ENCODE measurements at places on chromosomes 6 and 20.

DNA sequence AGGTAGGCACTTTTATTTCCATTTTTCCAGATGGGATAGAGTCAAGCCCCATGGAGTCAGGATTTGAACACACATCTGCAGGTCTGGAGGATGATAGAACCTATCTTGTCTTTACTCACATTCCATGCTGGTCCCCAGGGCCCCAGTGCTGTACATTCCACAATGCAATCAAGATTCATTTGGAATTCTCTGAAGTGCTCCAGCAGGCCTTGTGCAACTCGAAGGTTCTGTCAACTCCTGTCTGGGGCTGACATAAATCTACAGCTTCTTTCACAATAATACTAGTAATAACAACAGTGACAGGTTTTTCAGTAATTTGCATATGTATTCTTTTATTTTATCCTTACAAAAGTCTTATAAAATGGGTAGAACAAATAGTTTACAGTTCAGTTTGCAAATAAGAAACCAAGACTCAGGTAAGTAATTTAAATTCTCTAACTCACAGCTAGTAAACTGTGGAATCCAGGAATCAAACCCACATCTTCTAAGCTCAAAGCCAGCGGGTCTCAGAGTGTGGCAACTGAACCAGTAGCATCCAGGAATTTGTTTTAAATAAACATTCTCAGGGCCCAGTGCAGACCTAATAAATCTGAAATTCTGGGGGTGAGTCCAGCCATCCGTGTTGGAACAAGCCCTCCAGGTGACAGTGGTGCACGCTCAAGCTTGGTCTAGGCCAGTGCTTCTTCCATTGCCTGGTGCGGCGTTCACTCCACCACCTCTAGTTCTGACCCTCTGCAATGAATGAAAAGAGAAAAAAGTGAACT is 137.0 kb upstream of the TNFAIP3 start:
- no peaks in the 10 kb centered on the region for H3K4me1 ChIP-seq
- no peak overlapping the region for H3K27ac ChIP-seq
- H3K27me3 ChIP-seq, result no peaks in the 10 kb centered on the region
- no peaks in the 10 kb centered on the region for H3K36me3 ChIP-seq

- H3K4me3 ChIP-seq, result no peak overlapping the region
- H3K36me3 ChIP-seq, result no peaks in the 10 kb centered on the region
- no peak for DNase-seq
- no peaks in the 10 kb centered on the region for H3K4me1 ChIP-seq
Observed at GRCh38 chr6:37238381-37238780, 19.2 kb upstream of the TBC1D22B start.

DNA sequence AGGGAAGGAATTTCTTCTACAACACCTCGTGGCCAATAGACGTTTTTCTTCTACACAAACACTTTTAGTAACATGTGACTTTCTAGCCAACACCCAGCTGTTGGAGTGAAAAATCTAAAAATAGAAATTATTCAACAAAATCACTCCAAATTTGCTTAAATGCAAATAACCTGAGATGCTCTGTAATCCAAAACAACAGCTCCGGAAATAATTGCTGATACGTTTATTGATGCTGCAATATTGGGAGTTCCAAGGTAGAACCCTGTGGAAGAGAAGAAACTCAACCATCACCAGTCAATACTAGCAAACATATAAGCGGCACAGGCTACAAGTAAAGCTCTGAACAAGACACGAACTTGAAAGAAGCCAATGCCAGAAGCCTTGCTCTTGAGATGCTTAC is 230.6 kb downstream of the ALDH8A1 start:
- no peaks in the 10 kb centered on the region for H3K36me3 ChIP-seq
- H3K27me3 ChIP-seq, result peaks cover 3% of the 10 kb centered on the region
- H3K4me3 ChIP-seq, result no peak overlapping the region
- no peak for DNase-seq
- H3K27ac ChIP-seq, result no peak overlapping the region

- H3K4me1 ChIP-seq, result peaks cover 2% of the 10 kb centered on the region
- no peak for DNase-seq
- H3K27me3 ChIP-seq, result peaks cover 3% of the 10 kb centered on the region
- no peaks in the 10 kb centered on the region for H3K36me3 ChIP-seq
- no peak overlapping the region for H3K4me3 ChIP-seq
Observed at GRCh38 chr6:125485757-125486156, 184.0 kb upstream of the HDDC2 start.

DNA sequence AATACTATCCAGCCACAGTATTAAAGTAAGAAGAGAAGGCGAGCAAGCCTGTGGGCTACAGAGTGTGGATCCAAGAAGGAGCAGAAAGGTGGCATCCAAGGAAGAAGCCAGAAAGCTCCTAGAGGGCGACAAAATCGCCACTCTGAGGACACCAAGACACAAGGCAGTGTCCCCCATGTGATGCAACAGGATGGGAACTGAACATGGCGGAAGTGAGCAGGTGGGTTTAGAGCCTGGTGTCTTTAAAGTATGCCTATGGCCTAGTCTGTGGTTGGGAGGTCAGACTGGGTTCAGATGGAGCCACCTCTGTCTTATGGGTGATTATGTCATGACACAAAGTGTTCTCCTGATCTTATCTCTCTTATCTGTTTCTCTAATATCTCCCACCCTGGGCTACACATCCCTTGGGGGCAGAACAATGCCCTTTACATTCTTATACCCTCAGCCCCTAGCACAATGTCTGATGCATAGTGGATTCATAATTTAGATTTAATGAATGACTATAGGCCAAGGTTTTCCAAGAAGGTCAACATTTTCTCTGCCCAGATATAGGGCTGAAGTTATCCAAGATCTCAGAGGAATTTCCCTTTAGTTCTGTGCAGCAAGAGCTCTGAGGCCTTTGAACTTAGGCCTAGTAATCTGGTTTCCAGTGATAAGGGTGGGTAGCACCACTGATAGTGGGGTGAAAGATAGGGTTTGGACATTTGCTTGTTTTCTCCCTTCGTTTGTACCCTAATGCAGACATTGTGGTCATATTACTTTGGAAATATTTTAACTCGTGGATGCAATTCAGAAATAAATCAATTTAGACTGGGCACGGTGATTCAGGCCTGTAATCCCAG is 167.3 kb upstream of the AKIRIN2 start:
- no peaks in the 10 kb centered on the region for H3K4me1 ChIP-seq
- peaks cover 3% of the 10 kb centered on the region for H3K27me3 ChIP-seq
- no peak for DNase-seq

GRCh38 chr6:16800341-16800740 is 39.1 kb upstream of the ATXN1 start:
- no peak for DNase-seq
- no peak overlapping the region for H3K4me3 ChIP-seq
- H3K27me3 ChIP-seq, result no peaks in the 10 kb centered on the region
- H3K27ac ChIP-seq, result no peak overlapping the region
- H3K36me3 ChIP-seq, result no peaks in the 10 kb centered on the region

DNA sequence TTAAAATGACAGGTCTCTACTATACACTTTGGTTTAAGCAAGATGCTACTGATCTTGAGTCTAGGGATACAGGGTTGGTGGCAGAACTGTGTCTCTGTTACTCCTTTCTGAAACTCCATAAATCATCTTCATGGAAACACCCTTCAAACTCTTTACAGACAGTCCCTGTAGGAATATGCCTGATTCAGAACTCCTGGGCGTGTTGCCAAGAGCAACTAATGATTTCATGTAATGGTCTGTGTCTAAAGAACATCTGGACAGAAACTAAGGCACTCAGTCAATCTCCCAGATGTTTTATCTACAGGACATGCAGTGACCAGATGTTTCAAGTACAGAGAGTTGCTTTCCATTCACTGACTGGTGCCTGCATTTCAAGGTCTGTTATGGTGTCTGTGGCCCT is 464.4 kb upstream of the CHD6 start:
- H3K36me3 ChIP-seq, result no peaks in the 10 kb centered on the region
- H3K27ac ChIP-seq, result no peak overlapping the region
- H3K27me3 ChIP-seq, result no peaks in the 10 kb centered on the region
- H3K4me3 ChIP-seq, result no peak overlapping the region

GRCh38 chr6:143823548-143823947 is 19.6 kb upstream of the LTV1 start:
- peaks cover 1% of the 10 kb centered on the region for H3K36me3 ChIP-seq
- no peak overlapping the region for H3K27ac ChIP-seq
- H3K4me3 ChIP-seq, result no peak overlapping the region
- no peaks in the 10 kb centered on the region for H3K27me3 ChIP-seq
- no peaks in the 10 kb centered on the region for H3K4me1 ChIP-seq
- no peak for DNase-seq

DNA sequence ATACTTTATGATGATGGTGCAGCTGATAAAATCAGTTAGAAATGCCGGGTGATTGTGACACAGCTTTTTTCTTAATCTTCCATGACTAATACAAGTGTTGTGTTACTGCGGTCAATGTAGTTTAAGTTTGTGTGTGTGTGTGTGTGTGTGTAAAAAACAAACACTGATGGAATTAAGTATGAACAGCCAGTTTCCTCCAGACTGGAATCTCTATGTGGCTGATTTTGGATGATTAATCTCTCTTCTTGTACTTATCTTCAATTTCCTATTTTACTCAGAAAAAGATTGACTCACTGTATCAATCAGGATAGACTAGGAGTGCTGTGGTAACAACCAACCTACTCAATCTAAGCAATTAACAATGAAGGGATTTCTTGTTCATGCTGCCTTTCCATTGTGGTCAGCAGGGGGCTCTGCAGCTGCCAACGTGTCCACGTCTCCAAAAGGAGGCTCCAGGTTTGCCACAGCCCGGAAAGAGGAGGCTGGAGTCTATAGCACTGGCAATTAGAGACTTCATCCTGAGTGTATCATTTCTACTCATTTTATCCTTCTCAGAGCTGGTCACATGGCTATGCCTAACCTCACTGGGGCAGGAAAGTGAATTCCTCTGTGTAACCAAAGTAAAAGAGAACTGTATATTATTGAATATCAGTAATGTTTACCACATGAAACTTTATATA is 107.7 kb downstream of the CD109 start:
- no peaks in the 10 kb centered on the region for H3K27me3 ChIP-seq
- DNase-seq, result no peak
- H3K4me3 ChIP-seq, result no peak overlapping the region
- H3K4me1 ChIP-seq, result no peaks in the 10 kb centered on the region

DNA sequence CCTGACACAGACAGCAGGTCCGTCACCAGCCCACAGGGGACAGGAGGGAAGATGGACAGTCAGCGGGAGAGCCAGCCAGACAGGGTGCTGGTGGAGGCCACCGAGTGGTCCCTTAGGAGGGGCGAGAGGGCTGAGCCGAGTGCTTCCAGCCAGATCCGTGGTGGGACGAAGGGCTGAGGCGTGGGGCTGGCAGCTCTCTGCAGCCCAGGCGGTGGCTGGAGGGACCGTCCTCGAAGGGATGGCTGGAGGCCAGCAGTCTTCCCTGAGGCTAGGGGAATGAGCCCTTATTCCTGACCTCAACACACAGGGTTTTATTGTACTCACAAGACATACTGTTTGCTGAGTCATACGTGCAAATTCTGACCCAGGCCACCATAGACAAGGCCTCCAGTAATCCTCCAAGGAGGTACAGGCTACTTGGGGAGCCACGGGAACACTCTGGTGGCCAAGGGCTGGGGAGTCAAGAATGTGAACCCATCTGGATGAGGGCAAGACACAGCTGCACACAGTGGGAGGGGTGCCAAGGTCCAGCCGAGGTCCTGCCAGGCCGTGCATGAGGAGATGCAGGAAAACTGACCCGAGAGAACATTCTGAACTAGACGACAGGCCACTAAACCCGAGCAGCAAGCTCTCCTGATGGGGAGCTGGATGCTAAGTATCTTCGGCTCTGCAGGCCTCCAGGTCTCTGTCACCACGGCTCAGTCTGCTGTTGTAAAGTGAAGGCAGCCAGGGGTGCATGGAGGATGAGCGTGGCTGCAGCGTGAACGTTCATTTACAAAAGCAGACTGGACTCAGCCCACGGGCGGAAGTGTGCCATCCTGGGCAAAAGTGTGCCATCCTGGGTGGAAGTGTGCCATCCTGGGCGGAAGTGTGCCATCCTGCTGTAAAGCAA is 242.5 kb downstream of the TTLL2 start:
- H3K27me3 ChIP-seq, result no peaks in the 10 kb centered on the region
- H3K36me3 ChIP-seq, result no peaks in the 10 kb centered on the region
- no peak for DNase-seq
- no peak overlapping the region for H3K27ac ChIP-seq
- H3K4me1 ChIP-seq, result no peaks in the 10 kb centered on the region

DNA sequence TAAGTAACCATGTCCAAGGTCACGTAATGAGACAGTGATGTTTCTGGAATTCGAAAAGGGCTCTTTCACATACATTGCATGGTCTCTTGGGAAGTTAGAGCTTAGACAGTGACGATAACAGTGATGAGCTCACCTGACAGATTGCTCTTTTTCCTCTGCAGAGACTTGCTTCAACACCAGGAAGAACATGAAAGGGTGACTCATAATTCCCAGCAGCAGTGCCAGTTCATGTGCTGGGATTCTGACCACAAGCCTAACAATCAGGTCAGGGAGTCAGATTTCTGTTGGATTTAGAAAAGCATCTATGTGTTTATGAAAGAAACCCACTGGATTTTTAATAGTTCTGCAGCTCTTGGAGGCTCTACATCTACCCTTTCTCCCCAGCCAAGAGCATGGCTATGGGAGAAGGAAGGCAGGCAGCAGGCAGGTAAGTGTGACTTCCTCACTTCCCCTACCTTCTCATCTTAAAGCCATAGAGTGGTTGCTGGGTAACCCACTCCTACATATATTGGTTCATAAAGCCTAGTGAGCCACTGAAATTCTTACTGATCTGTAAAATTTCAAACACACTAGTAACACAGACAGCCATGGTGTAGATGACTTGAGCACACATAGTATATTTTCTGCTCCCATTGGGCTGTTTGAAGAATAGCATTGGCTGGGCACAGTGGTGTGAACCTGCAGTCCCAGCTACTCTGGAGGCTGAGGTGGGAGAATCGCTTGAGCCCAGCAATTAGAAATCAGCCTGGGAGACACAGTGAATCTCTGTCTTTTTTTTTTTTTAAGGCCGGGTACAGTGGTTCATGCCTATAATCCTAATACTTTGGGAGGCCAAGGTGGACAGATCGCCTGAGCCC is 44.4 kb upstream of the LOC128125822 start:
- H3K27ac ChIP-seq, result no peak overlapping the region
- no peaks in the 10 kb centered on the region for H3K4me1 ChIP-seq

DNA sequence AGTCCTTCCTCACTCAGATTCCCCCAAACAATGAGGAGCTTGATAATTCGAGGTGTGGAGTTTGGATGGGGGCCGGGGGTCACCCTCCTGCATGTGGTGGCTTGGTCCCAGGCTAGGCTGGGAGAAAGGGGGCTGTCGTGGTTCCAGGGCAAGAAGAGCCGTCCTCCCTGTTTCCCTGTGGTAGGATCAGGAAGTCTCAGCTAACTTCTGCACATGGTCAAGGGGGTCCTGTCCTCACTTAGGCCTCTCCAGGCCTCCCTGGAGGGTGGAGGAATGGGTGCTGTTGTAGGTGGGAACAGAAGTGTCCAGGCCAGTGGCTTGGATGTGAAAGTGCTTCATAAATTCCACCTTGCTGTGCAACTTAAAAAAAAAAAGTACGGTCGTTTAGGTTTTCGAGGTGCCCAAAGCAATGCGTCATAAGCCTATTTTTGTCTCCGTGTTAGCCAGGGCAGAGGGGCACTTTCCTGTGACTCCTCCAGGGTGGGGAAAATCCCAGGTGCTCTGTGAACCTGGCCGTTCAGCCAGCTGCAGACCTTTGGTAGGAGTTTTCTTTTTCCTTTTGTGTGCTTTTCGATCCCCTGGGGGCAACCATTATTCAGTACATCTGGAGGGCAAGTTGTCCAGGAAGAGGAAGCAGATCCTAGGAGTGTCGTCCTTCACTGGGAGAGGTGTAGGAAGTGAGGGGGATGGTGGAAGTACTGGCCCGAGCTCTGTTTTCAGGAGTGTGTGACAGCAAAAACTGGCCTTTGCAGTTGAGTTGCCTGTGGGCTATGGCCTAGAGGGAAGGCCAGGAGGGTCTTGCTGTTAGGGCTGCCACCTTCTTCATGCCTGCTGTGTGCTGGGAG is 9.6 kb downstream of the IGF2R start:
- no peaks in the 10 kb centered on the region for H3K36me3 ChIP-seq
- peaks cover 22% of the 10 kb centered on the region for H3K4me1 ChIP-seq
- peak overlapping the region; percentile 83 for H3K27ac ChIP-seq
- H3K27me3 ChIP-seq, result no peaks in the 10 kb centered on the region
- H3K4me3 ChIP-seq, result peak overlapping the region; percentile 10
